ENCODE measurements at places on chromosomes 13 and 19.

DNA sequence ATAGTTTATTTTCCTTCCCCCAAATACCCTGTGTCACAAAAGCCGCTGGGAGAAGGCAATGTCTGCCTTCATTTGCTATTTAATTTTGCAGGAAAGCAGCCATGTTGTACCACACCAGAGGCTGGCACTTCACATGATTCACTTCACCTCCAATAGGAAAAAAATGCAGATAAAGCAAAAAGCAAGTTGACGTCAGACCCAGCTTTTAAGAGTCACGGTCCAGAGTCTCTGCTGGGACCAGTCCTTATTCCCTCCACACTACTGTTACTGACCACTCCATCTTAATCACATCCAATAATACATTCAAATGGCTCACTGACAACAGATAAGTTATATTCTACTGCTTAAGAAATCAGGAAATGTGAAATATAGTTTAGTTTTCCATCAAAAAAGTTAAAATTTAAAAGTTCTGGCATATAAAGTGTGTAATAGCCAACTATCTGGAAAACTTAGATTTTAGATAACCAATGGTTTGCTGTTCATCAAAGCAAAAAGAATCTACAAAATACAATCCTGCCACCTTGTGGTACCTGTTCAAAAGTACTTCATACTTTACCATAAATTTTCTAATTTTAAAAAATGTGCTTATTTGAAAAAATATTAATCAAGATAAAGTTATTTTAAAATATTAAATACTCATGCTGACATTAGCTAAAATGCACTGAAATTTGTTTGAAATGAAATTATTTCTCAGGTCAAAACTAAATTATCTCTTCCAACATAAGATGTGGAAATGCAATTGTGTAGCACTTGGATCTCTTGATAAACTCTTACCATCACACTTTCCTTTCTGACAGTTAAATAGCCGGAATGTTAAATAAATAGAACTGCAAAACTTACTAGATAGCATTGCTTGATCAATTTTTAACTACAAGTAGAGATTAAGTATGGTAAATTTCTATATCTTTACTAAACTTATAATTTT is 97.3 kb downstream of the SERP2 start:
- peak; percentile 2 for DNase-seq

DNA sequence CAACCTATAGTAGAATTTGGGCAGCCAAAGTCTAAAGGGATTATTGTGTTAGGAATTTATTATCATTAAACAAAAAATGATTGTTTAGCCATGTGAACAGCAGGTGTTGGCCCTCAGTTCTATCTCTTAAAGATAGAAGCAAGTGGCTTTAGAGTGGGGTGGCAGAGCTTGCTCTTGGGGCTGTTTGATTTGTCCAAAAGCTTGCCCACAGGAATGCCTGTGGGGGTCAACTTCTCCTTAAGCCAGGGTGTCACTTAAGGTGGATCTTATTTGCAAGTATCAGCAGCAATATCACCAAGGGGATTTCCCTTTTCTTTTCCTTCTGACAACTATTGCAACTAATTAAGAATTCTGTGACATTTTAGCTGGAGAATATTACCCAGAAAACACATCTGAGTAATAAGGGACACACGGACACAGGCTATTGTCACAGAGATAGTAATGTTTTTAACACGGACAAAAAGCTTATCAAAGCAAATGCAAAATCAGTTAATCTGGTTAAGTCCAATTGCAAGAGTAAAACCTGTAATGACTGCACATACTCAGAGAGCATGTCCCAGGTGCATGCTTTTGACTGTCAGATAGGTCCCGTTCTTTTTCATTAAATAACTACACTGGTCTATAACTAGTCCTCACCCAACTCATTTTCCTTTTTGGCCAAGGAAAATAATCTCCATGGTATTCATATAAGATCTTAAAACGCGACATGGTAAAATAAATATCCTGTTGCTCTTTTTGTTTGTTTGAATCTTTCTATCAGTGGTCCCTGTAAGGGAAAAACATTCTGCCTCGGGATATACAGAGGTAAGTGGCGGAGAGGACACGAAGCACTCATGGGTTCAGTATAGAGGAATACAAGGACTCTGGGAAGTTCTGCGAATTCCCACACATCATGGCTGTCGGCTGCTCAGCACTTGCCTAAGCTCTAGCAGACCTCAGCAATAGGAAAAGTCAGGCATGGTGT is 172.1 kb upstream of the RFC3 start:
- DNase-seq: no peak

DNA sequence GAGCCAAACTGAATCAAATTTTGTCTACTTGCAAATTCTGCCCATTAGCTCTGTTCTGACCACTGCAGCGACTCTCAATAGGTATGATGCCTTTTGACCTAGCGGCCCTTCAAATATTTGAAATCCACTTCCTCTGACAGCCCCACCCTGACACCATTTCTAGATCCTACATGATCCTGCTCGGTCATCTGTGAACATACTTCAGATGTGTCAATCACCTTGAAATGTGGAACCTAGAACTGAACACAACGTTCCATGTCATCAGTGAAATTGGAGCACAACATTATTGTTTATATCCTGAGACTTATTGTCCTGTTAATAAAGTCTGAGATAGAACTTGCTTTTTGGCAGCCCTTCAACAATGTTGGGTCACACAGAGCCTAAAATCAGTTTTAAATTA is 98.2 kb downstream of the UBL3 start:
- no peak for DNase-seq

GRCh38 chr19:15437355-15438123 is 12.2 kb downstream of the WIZ start:
- no peak for DNase-seq

DNA sequence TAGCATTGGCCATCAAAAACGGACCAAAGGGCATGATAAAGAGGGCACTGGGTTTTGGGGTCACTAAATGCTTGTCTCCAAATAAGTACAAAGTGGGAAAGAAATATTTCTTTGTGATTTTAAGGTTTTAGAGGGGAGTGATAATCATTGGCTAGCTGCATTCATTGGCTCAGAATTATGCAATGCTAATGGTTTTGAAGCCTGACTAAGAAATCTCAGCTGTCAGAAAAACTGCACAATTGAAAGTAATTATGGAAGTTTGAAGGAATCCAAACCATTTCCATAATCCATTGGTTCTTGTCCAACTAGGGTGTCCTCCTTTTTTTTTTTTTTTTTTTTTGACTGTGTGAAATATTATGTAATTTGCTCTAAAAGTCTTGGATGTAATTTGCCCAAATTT is 88.2 kb upstream of the ARGLU1 start:
- DNase-seq: no peak

DNA sequence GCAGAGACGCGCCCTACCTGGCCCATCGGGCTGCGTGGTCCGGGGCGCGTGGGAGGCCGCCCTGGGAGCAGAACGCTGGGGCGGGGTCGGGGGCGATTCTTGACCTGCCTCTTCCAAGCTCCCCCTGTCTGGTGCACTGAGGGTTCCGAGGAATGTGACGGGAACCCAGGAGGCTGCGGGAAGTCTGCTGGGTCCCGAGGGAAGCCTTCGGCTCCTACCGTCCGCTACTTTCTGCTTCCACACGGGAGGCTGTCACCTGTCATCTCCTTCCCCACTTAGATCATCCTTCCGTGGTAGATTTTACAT is 781 bp upstream of the SPRYD7 start:
- no peak for DNase-seq

GRCh38 chr19:32652894-32653598 is 21.9 kb downstream of the ANKRD27 start:
- DNase-seq: no peak

GRCh38 chr19:16569609-16570320 is 2.5 kb downstream of the SLC35E1 start:
- DNase-seq: no peak

DNA sequence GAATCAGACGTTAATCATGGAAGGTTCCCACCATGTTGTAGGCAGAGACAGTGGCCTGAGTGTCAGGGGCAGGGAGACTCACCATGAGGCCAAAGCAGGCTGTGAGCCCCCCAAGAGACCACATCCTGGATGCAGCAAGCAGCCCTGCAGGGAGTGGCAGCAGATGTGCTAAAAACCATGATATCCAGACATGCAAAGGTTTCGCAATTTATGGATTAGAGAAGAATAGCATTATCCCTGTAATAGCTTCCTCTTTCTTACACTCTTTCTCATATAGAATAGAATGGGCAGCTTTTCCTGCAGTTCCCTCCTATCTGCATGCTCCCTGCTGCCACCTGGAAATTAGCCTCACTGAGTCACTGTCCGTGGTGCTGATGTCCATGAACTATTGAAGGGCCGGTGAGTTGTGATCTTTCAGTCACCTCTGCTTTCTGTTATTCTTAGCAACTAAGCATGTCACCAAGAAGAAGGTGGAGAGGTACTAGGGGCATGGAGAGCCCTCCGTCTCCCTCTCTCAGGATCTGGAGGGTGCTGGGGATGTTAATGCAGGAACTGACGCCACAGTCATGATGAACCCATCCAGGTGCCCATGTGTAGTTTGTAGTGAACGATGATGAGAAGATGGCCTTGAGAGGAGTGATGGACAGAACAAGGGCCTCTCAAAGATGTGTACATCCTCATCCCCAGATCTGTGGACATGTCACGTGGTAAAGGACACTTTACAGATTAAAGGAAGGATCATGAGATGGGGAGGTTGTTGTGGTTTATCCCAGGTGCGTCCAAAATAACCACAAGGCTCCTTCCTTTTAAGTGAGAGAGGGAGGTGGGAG is 9.9 kb downstream of the CEACAM4 start:
- no peak for DNase-seq

DNA sequence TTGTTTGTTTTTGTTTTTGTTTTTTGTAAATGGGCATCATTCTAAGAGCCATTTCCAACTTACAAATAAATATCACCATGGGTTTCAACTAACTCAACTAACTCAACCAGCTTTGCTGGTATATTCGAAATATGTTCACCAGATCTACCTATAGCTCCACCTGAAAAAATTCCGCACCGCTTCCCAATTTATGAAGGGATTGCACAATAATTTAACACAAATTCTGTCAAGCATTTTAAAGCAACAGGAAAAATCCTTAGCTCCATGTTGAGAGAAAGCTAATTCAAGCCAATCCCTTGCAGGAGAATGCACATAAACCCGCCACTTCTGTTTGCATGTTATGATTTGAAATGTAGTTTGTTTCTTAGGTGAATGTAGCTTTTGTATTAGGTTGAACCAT is 417.8 kb downstream of the EFNB2 start:
- no peak for DNase-seq

GRCh38 chr13:43368003-43368402 is 344.6 kb downstream of the DNAJC15 start:
- no peak for DNase-seq

GRCh38 chr19:43353606-43354304 is at the start of gene CD177:
Gene CD177 (plus strand): TSS chr19:43353686. CDS start chr19:43353715, 29 bp downstream.
- DNase-seq: no peak

DNA sequence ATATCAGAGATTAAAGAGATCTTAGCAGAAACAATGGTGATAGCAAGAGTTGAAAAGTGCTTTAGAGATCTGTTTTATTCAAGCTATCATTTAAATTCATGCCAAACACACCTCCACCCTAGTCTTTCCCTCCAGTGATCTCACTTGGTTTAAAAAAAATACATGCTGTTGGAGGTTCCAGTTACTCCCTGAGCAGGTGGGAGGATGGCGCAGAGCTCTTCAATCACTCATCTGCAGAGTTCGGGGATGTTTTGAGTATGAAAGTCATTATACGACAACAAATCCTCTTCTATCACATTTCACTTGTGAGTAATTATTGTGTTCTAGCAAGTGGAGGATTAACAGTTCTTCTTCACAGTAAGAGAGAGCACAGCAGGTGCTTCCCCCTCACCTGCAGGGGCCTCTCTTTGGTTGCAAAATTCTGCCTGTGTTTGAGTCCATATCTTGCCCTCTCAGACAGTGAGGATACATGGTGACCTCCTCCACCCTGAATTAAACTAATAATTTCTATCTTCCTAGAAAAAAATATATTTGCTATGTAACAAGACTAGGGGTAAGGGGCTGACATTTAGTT is 376.7 kb downstream of the LIG4 start:
- DNase-seq: no peak

GRCh38 chr19:47227352-47228167 is 3.4 kb downstream of the BBC3 start:
- peak; percentile 38 for DNase-seq

GRCh38 chr19:40542202-40542859 is 34.3 kb upstream of the SHKBP1 start:
- no peak for DNase-seq

- no peak for DNase-seq
Measured at GRCh38 chr13:33284916-33285315, 639 bp downstream of the STARD13 start.

DNA sequence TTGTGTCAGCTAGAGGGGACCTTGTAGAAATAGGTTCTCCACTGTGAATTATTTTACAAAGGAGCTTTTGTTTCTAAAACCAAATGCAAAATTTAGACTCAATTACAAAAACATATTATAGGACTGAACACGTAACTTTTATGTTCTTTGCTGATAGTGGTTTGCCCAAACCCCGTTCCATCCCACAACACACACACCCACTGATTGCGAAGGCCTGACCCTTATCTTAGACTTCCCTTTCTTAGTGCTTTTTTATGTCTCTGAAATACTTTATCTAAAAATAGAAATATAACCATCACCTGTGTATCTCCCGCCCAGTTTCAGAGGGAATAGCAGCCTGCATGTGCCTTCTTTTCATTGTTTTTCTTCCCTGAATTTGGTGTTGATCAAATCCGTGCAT is 13.0 kb downstream of the CCNA1 start:
- DNase-seq: no peak

DNA sequence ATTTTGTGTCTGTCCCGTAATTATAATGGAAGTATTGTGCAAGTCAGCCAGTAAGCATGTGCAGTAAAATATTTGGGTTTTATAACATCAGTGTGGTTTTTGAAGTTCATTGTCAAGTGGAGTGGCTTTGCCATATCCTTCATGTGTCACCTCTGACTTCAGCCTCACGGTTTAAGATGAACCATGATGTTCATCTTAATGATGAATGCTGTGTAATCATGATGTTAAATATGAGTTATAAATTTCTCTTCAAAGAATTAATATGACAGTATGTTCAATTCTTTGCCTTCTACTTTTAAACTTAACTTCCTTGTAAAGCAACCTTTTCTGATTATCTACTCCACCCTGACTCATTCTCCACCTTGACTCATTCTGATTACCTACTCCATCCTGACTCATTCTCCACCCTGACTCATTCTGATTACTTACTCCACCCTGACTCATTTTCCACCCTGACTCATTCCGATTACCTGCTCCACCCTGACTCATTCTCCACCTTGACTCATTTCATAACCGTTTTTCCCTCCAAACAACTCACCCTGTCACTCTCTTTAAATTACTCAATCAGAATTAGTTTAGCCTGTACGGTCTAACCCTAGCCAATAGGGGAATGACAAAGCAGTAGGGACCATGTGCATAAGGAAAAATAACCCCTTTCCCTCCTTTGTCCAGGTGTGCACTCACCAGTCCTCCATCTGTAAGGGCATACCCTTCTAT is 50.3 kb upstream of the ANKRD10 start:
- DNase-seq: no peak

Measured in CD8-positive, alpha-beta memory T cell (primary cell).